ENCODE measurements at places on chromosomes 6 and 20.

GRCh38 chr6:54801669-54802068, 44.9 kb upstream of the FAM83B start:
- no peak for DNase-seq

- no peak for DNase-seq
Observed at GRCh38 chr6:69801225-69801624, 4.4 kb upstream of the LMBRD1 start.

DNA sequence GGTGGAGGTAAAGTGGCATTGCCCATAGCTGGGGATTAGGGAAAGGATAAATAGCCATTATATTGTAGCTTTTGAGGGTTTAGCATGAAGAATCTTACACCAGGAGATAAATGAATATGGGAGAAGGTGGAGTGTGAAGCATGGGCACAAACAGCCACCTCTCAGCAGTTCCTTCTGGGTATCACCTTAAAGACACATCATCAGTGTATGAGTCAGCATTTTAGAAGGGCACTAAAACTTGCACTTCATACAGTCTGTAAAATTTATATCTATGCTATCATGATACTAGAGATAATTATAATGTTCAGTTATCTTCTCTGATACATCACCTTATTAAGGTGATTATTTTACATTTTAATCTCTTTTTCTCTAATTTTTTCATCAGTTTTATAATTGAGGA, 25.3 kb downstream of the SLC35A1 start:
- DNase-seq = no peak

DNA sequence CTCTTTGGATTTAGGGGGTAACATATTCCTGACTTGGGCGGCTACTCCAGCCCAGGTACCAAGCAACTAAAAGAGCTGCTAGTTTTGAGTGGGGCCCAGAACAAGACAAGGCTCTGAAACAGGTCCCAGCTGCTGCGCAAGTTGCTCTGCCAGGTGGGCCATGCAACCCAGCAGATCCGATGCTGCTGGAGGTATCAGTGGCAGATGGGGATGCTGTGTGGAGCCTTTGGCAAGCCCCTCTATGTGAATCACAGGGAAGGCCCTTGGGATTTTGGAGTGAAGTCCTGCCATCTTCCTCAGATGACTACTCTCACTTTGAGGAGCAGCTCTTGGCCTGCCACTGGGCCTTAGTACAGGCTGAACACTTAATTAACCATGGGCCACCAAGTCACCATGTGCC, 43.7 kb upstream of the VSX1 start:
- no peak for DNase-seq

DNA sequence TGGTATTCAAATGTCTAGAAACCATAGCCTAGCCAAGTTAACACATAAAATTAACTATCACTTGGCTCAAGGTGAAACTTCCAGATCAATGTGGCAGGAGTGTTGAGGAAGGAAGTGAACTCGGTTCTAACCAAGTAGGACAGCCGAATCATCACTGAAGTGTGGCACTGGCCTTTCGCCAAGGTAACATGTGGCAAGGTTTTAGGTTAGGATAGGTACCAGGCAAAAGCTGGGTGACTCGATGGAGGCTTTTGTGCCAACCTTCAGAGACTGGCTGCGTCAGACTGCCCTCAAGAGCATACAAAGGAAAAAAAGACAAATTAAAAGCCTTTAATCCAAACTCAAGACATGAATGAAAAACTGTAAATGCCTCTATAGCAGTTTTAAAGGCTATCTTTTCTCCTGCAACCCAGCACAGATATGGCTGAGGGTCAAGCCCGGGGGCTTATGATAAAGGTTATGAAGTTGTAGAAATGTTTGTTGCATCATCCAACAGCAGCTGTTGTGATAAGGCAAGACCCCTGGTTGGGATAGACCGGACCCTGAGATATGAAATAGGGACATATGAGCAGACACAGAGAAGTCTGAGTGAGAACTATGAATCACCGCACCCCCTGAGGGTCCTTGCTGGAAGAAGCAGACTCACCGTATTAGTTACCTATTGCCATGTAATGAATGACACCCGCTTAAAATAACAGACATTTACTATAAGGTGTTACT, 11.9 kb downstream of the PSMB9 start:
- no peak for DNase-seq

- no peak for DNase-seq
Observed at GRCh38 chr6:90107371-90107770, 189.3 kb downstream of the BACH2 start.

GRCh38 chr20:18908109-18908508, 94.5 kb downstream of the SCP2D1 start:
- DNase-seq = no peak

DNA sequence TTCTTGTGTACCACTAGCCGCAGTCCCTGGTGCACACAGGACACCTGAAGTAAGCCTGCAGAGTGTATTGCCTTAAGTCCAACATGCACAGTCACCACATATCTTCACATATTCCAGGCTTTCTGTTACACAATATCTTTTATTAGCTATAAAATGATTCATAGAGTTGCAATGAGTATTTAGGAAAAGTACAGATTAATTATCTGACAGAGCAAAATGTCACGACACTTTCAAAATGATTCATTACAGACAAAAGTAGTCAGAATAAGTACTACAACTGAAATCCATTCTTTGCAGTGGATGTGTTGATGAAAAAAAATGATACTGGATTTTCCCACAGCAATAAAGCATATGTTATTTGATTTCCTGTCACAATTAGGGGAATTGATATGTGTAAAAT, 199.5 kb upstream of the ASCC3 start:
- no peak for DNase-seq

DNA sequence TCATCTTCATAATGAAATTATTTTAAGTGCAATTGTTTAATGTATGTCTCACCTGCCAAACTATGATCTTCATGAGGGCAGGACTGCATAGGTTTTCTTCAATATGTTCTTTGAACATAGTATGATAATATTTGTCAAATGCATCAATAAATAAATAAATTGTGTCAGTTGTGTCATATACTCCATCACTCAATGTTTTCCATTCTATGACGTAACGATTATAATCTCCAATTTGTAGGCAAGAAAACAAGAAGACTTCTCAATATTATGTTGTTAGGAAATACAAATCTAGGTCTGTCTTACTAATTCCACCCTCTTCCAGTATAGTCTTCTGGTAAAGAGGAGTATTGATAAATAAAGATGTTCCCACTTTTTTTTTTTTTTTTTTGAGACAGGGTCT, 858.1 kb downstream of the MAFB start:
- no peak for DNase-seq

GRCh38 chr20:48175261-48175660, 390.0 kb upstream of the SULF2 start:
- DNase-seq = no peak

- no peak for DNase-seq
Observed at GRCh38 chr6:84687431-84687830, 77.0 kb downstream of the TBX18 start.

- DNase-seq = peak; percentile 73
Observed at GRCh38 chr20:47792021-47792618, 6.8 kb upstream of the SULF2 start.

DNA sequence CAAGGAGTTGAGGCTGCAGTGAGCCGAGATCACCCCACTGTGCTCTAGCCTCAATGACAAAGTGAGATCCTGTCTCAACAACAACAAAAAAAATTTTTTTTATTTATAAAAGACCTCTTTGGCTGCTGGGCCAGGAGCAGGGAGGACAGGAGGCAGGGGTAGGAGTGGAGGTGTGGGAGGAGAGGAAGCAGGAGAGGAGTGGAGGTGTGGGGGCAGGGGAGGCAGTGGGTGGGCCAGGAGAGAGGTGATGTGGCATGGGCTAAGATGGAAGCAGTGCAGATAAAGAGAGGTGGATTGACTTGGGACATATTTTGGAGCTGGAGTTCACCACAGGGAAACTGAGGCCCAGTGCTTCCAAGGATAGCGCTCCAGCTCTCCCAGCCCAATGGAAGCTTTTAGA, 13.4 kb upstream of the CSNK2A1 start:
- no peak for DNase-seq

GRCh38 chr6:92147246-92147645, 1272.1 kb downstream of the EPHA7 start:
- DNase-seq = no peak

- DNase-seq = no peak
Observed at GRCh38 chr6:152993431-152993830, 9.1 kb downstream of the MTRF1L start.

DNA sequence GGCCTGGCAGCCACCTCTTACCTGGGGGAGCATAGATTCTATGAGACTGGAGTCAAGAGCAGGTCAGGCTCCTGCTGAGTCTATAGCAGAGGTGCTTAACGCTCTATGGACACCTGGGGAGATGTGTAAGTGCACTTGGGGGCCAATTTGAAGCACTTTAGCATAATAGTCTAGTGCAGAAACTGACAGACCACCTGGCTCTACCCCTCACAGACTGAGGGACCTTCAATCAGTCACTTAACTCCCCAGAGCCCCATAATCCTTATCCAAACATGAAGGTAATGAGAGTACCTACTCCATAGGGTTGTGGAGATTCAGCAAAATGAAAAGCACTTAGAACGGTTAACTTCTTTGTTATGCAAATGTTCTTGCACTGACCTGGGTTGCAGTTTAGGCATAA, 87.3 kb upstream of the SLC22A16 start:
- no peak for DNase-seq

DNA sequence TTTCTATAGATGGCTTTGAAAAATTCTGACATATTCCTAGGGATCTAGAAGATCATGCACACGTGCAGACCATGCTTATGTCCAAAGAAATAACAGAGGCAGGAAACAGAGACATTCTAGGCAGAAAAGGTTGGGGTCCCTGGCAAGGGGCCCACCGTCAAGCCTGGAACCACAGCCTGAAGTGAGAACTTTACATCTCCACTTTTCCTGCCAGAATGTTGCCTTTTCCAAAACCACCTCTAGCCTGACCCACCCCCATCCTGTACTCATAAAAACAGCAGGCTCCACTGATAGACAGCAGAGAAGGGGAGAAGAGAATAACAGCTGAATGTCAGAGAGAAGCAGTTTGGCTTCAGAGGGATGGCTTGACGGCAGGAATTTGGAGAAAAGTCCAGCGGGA, 257.3 kb upstream of the NT5E start:
- no peak for DNase-seq

Data from GOT3 (cell line).